T47D (cell line): ENCODE measurements at places on chromosomes 6 and 20.

DNA sequence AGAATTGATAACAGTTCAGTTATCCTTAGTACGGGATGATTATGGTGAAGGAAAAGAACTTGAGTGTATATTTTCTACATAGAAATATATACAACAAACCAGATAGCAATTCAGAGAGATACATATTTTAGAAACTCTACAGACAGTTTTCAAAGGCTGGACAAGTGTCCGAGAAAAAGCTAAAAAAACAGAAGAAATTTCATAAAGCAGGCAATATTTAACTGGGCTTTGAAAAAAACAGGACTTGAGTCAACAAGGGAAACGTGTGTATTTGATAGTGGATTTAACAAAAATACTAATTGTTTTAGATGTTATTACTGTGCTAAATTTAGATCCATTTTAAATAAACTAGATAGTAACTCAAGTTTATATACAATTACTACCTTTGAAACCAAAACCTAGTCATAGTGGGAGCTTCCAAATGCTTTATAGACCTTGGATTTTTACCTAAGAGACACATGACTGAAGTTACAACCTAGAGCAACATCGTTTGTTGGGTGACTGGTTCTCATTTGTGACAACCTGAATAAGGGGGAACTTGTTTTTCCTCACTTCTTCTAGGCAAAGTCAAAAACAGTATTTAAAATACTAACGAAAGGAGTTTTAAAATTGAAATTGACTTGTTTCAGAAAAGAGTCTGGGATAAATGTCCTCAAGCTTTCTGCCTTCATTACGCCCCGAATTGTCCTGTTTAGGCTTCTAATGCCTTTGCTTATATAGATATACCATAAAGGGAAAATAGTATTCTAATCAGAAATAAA is 116.7 kb upstream of the PRSS16 start:
- DNase-seq = no peak

DNA sequence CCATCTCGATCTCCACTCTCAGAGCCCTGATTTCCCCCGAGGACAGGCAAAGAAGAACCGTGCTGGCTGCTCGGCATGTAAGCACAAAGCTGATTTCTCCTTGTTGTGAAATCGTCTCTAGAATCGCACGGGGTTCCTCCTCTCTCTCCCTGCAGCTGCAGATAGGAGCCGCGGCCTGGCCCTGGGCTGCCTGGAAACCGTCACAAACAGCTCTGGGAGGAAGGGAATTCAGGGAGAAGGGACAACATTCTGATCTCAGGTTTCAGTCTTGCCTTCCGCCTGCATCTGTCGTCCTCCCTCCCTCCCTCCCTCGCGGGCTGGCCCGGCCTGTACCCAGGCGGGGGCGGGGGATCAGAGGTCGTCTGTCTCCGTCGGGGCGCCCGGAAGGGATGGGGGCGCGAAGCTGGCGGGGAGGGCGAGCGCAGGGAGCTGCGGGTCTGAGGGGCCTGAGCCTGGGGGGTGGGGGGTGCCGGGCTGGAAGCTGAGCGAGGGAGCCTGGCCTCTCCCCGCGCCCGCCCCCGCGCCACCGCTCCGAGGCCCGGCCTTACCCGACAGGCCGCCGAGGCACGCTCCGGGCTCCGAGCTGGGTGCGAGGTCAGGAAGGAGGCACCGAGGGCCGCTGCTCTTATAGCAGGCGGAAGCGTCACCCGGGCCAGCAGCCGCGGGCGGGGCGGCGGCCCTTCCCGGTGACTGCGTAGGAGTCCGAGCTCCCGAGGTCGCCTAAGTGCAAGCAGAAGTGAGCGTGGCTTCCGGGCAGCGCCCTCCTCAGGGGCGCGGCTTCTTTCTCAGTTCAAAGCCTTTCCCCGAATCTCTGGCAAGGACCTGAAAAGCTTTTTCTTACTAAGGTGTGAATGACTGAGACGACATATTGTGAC is at the start of gene SERPINB1:
SERPINB1 (minus strand) TSS at position 600 of the 875 bp plus-strand sequence. CDS start 1,277 bp downstream, outside the sequence.
- DNase-seq = peak; percentile 69

- no peak for DNase-seq
Observed at GRCh38 chr6:44869321-44869897, 458.7 kb upstream of the RUNX2 start.

DNA sequence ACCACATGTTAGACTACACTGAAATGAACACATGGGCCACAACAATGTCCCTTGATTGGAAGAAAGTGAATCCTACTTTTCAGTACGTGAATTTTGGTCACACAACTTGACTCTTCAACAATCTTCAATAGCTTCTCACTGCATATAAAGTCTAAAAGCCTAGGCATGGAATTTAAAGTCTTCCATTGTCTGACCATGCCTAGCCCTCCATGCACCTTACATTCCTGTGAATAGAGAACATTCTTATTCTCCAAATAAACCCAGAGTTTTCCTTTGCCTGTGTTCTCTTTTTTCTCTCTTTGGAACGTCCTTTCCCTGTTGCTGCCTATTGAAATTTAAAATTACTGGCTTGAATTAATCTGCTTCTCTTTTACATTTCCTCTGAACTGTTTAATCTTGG is 207.5 kb downstream of the ASCC3 start:
- no peak for DNase-seq

DNA sequence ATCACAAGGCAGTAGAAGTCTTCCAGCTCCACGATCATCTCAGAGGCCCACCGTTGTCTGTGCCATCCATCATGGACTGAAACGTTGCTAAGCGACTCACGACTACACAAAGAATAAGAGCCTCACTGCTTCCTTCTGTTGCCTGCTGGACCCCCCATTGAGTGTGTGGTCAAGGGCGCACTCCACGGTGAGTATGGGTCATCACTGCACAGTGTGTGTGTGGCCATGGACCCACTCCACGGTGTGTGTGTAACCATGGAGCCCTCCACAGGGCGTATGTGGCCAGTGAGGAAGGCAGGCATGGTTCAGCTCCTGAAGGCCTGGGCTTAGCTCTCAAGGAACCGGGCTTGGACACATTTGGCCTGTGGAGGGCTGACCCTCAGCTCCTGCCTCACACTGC is 123.4 kb upstream of the AFDN start:
- no peak for DNase-seq

DNA sequence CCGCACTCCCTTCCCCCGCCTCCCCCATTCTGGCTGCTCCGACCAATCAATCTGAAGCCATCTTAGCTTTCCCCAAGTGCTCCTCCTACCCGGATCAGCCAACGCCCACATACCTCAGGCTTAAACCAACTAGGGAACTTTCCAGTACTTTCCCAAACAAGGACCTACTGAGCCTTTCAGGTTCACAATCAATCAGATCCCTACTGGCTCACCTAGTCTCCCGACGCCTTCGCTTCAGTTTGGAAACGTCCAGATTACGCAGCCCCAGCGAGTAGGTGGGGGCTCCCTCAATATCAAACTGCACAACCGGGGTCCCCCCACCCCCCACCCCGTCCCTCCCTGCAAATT is 432 bp downstream of the HSPA1L start:
- peak; percentile 99 for DNase-seq

DNA sequence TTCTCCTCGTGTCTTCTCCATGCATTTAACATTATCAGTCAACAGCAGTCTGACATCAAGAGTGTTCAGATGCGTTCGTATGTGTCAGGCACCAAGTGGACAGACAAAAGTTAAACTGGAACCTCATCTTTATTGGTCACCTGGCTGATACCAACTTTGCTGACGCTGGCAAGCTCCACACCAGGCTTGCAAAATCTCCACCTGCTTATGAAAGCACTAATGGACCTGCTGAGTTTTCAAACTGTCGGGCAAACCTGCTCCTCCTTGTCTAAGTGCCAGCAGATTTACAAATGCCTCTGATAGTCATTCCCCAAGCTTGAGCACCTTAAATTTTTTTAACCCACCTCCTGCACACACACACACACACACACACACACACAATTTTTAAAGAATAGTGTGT is 27.9 kb upstream of the DSP start:
- DNase-seq = no peak

GRCh38 chr20:22232923-22233322 is 351.4 kb downstream of the FOXA2 start:
- DNase-seq = no peak

GRCh38 chr20:23005776-23006175 is 29.3 kb upstream of the SSTR4 start:
- DNase-seq = no peak

- no peak for DNase-seq
Observed at GRCh38 chr20:25372584-25373336, 17.9 kb downstream of the ABHD12 start.

DNA sequence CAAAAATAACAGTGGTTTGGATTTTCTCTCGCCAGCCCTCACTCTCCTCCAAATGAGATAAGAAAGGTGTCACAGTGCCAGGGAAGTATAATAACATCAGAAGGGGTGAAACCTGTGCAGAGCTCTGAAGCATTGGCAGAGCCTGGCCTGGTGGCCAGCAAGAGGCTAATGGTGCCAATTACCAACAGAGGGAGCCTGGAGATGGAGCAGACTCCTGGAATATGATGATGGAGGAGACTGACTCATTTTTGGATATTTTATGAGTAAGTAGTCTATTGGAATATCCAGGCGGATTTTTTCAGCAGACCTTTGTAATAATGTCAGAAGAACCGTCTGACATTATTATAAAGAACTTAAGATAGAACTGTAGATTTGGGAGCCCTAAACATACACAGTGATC is 442.6 kb upstream of the MARCKS start:
- DNase-seq = peak; percentile 60

GRCh38 chr6:112802144-112802543 is 455.0 kb downstream of the RFPL4B start:
- no peak for DNase-seq

GRCh38 chr6:137095651-137096238 is 51.0 kb upstream of the IL20RA start:
- DNase-seq = no peak

- no peak for DNase-seq
Observed at GRCh38 chr6:69915346-69915745, 49.0 kb downstream of the COL19A1 start.

- DNase-seq = no peak
Observed at GRCh38 chr6:81383472-81383871, 369.0 kb downstream of the TENT5A start.

- no peak for DNase-seq
Observed at GRCh38 chr6:141932685-141933084, 200.0 kb upstream of the GJE1 start.

DNA sequence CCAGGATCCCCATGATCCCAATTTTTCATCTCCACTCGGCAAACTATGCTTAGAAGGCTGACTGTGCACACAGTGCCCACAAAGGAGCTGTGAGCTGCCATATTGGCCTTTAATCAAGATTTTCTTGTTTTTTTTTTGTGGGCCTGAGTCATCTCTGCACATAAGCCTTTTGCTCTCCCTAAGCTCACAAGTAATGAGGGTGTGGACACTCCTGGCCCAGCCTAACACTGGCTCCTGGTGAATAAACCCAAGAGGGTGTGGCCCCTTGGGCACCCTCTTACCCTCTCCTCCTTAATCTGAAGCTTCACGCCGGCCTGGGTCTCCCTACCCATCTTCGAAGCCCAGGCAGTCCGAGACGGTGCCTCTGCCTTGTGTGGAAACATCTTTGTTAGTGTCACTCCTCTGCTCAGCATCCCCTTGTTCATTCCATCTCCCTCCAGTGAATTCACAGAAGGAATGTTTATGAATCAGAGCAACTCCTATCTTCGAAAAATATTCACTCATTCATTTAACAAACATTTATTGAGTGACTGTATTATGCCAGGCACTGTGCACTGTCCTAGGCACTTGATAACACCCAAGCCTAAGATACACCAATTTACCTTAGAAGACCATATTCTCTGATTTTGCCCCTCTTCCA is 22.2 kb upstream of the MRPS10 start:
- DNase-seq = no peak

DNA sequence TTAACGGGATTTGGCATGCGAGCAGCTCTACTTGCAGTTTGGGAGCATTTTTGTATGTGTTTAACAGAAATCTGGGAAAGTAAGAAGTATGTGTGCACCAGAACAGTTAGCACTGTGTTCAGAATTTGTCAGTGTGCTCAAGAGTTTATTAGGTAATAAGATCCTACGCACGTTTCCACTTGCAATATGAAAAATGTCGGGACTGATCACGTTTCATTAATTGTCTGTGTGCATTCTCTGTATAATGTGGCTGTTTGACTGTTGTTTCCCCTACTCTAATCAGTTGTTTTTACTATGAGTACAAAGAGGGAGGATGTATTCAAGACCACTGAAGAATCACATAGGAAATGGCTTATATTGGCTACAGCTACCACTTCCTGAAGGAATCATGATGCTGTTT is 349.7 kb upstream of the POU3F2 start:
- no peak for DNase-seq

GRCh38 chr20:4552075-4552640 is 169.6 kb upstream of the PRND start:
- no peak for DNase-seq

- DNase-seq = peak; percentile 85
Observed at GRCh38 chr20:33667676-33668465, 1.1 kb downstream of the ACTL10 start.

DNA sequence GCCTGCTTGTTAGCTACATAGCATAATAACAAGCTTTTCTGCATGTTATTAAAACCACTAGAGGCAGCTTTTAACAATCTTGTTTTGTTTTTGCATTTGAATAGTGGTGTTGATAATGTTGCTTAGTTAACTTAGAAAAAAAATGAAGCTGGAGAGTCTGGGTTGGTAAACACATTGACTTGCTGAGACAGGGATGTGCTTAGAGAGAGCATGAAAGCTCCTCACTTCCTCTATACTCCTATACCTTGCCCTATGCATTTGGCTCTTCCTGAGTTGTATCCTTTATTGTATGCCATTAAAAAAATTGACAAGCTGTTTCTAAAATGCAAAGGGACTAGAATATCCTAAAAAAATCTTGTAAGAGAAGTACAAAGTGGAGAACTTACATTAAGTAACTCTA is 13.6 kb downstream of the FAM83B start:
- DNase-seq = no peak

DNA sequence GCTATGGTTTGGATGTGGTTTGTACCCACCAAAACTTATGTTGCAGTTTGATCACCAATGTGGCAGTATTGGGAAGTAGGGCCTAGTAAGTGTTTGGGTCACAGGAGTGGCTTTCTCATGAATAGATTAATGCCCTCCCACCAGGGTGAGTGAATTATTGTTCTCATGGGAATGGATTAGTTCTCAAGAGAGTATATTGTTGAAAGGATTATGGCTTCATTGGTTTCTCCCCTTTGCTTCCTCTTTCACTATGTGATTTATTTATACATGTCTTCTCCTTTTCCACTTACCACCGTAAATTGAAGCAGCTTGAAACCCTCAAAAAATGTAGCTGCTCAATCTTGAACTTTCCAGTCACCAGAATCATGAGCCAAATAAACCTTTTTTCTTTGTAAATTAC is 10.8 kb downstream of the UFL1 start:
- DNase-seq = no peak

- no peak for DNase-seq
Observed at GRCh38 chr6:69391106-69391505, 405.7 kb downstream of the LMBRD1 start.

DNA sequence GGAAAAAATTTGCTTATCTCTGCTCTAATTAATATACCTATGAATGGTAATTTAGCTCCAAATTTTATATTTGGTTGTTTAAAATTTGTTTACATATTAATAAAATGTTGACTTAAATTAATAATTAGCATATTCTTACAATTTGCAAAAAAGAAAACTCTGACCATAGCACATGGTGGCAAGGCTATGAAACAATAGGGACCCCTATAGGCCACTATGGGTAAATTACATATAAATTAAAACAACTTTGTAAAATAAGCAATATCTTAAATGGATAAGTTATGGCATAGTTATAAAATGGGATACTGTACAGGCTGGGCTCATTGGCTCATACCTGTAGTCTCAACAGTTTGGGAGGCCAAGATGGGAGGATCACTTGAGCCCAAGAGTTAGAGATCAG is 76.0 kb downstream of the MKKS start:
- no peak for DNase-seq
